ENCODE measurements at places on chromosomes 4 and X.

GRCh38 chrX:646796-647195 lies 16.2 kb downstream of the SHOX start:
- no peak for DNase-seq

GRCh38 chr4:40372651-40373050 lies 37.5 kb downstream of the CHRNA9 start:
- DNase-seq: no peak

DNA sequence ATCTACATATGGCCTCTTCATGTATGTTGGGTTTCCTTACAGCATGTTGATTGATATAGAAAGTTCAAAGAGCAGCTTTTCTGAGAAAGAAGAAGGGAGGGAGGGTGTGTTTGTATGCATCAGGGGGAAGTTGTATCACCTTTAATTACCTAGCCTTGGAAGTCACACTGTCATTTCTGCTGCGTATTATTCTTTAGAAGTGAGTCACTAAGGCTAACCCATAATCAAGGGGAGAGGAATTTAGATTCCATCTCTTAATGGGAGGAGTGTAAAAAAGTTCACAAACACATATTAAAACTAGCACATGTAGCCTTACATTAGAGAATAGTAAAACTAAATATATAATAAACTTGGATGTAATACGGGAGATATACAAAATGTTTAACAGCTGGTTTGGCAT lies 86.5 kb upstream of the CBLL2 start:
- no peak for DNase-seq

- DNase-seq: no peak
Observed at GRCh38 chrX:43140582-43140981, 362.6 kb upstream of the PPP1R2C start.

DNA sequence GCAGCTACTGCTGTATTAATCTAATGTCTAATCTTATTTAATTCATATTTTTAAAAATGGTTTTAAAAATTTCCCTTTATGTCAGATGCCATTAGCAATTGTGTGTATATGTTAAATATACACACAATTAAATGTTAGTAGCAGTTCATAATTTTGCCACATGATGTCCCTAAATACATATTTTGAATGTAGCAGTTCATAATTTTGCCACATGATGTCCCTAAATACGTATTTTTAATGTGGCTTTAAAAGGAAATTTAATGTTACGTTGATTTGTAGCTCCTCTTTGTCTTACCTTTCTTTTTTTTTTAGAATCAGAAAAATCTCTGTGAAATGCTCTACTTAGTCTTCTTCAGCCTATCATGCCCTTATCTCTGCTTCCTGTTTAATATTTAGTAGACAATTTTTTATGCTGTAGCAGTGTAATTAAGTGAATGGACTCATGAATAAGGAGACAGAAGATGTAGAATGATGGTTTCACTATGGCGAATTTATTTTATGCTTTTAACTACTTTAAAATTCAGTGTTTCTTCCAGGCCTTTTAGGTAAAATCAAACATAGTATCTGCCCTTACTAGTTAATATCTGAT lies 26.1 kb downstream of the RBM46 start:
- DNase-seq: no peak

- no peak for DNase-seq
Observed at GRCh38 chr4:137819964-137820383, 287.7 kb upstream of the PCDH18 start.

DNA sequence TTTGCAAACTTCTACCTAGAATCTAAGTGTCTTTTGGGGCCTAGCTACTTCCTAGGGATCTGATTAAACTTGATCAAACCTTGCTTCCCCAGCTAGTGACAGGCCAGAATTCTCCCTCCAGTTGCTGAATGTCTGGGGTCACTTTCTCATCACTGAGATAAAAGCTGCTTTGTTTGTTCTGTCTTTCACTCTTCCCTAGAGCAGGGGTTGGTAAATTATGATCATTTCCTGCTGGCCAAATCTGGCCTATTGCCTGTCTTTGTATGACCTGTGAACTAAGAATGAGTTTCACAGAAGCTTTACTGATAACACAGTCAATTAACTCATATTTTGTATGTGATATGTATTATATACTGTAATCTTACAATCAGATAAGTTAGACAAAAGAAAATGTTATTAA lies 157.8 kb upstream of the AADAT start:
- DNase-seq: no peak

DNA sequence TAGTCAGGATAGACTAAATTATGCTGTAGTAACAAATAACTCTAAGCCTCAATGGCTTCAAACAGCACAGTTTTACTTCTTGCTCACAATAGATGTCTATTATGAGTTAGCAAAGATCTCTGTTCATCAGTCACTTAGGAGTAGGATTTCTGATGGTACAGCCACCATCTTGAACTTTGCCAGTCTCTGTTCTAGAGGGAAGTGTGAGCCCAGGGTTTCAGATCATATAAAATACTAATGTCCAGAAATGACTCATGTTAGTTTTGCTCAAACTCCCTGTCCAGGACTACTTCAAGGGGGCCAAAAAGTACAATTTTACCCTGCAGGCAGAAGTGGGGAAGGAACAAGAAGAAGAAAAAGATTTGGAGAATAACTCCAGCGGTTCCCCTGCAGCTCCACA lies 77.1 kb upstream of the LSM6 start:
- no peak for DNase-seq

DNA sequence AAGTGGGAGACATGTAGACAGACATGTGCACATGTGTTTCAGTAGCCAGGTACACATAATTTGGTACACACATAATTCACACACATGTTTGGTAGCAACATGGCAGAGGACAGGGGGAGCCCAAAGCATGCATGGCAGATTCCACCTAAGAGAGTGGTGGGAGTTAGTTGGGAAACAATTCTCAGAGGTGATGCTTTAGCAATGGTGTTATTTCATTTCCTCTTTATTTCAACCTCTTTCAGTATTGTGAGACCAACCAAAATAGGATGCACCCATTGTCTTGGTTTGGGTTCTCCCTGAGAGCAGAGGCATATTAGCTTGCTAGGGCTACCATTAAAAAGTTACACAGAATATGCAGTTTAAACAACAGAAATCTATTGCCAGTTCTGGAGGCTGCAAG lies 92.2 kb upstream of the ANXA3 start:
- no peak for DNase-seq

- DNase-seq: no peak
Observed at GRCh38 chr4:1792832-1793495, at the start of gene FGFR3. Gene FGFR3, plus strand, starts transcription at chr4:1793293. Its CDS starts 642 bp downstream, at chr4:1793935.

- no peak for DNase-seq
Observed at GRCh38 chrX:134669378-134670098, 11.3 kb upstream of the PLAC1 start.

DNA sequence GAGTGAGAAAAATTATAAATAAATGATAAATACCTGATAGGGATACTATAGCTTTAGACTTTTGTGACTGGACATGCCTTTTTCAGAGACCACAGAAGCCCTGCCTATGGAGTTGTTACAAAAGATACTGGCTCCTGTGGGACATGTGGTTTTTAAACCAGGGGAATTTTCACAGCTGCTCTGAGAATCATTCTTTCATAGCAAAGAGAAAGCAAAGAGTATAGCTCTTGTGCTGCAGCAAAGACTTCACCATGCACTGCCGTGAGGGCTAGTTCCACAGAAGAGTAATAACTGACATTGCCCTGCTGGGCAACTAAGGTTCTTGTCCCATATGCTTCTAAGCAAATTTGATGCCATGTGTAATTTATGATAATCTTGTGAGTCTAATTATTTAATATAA lies 98.2 kb downstream of the MAPK10 start:
- DNase-seq: no peak

DNA sequence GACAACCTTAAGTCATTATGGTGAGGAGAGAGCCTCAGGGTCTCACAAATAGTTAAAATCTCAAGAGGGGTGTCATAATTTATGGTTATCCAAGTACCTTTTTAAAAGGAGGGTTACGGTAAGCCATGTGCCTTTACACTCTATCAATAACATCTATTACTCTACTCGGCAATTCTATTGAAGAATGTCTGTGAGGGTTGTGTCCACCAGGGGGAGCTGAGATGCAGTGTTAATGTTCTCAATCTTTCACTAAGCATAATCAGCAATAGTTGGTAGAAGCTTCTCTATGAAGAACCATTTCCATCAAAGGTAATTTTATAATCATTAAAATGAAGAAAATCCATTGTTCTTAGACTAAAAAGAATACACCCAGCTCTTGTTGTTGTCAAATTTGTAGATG lies 457.4 kb downstream of the CENPC start:
- DNase-seq: peak; percentile 20

DNA sequence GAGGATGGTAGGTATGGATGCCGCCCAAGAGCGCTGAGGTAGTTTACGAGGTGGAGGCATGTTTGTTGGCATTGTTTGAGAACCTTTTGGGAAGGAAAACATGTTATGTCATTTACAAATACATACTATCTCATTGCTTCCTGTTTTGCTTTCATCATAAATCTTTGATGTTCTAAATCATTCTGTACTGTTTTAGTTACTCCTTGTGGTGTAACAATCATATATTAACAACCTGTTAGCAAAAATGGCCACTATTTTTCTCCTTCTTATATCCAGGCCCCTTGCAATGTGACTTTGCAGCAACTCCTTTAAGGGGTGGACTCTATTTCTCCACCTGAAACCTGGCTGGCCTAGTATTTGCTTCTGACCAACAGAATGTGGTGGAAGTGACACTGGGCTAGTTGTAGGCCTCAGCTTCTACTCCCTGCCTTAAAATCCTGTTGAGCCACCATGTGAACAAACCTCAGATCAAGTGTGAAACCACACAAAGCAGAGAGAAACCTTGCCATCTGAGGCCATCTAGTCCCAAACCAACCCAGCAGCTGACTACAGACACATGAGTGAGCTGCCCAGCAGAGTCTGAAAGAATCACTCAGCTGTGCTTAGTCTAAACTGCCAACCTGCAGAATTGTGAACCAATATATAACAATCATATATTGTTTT lies 15.8 kb upstream of the CXorf38 start:
- no peak for DNase-seq
